ENCODE measurements at places on chromosomes 11 and 22.

DNA sequence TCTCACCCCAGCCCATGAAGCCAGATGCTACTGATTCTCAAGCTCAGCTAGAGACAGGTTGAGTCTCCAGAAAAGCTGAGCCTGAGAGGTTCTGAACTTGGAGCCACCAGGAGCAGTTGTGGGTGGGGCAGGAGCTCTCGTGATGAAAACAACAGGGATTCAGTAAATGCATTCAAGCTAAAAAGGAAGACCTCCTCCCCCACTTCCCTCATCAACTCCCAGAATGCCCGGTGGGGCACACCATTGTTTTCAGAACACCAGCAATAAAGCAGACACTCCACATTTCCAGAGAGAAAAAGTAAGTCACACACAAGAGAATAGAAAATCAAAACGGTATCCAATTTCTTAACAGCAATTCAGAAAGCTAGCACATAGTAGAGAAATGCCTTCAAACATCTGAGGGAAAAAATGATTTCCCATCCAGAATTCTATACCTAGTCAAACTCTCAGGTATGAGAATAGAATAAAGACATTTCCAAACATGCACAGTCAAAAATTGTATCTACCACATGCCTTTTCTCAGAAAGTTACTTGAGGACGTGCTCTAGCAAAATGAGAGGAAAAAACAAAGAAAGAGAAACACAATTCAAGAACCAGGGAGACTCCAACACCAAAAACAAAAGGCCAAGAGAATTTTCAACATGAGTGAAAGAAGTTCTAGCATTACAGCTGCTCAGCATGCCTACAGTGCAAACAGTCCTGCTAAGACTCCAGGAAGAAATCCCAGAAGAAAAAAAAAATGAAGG, 56.8 kb downstream of the CDKN1C start:
- DNase-seq = peak; percentile 3

DNA sequence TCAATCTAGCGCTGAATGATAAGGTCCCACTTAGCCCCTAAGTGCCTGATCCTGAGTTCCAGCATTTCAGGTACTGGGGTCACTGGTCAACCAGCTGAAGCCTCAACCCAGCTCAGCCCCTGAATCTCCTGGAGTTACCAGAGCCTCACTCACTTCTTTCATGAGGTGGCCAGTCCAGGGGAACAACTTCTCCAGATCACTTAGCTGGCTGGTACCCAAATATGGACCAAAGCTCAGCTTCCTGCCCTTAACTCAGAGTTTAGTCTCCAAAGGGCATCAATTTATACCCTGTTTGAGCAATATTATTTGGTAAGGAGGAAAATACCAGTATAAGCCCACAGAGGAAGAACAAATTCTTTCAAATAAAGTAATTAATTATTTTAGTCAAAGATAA, 105.6 kb downstream of the SLC1A2 start:
- DNase-seq = no peak

DNA sequence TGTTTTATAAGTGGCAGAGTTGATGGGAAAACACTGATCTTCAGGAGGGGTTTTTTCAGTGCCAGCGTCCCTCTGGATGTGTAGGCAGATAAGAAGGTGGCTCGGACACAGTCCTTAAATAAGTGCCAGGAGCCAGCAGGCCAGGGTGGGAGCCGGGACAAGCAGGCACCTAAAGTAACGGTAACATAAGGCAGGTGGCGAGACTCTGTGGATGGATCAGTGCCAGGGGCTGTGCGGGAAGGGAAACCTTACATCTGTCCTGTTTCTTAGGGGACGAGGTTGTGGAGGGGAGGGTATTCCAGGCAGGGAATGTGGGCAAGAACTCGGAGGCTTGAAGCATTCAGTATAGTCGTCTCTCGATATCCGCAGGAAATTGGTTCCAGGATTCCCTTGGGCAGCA, 15.9 kb downstream of the BCR start:
- DNase-seq = no peak

GRCh38 chr22:27780161-27780575, 21.4 kb downstream of the MN1 start:
- no peak for DNase-seq

DNA sequence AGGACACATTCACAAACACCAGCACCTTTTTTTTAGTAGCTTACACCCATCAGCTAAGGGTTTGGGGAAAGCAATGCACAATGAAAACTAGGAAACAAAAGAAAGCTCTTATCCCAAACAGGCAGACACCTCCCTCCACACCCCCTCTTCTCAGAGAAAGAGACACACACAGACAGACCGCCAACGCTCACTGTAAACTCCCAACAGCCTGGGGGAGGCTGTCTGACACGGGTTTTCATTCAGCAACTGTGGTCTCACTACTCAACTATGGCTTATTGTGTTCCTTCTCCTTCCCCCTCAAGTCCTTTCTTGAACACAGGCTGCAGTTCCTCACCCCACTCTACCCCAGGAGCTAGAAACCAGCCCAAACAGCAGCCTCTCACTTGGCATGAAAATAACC, 123.4 kb downstream of the C11orf58 start:
- no peak for DNase-seq
